ENCODE measurements at places on chromosomes 11 and 22.

DNA sequence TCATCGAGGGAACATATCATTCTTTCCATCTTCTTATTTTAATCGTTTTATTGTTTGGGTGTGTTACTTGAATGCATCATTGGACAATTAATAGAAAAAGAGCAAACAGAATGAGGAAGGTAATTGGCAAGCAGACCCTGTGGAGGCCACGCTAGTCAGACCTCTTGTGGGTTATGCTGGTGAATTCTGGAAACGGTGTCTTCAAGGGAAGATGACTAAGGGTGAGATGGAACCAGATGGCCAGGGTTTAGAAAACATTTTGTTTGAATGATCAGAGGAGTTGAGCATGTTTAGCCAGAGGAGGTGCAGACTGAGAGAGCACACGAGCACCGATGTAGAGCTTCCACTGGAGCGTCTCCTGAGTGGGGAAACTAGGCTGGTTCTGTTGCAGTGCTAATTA lies 8.5 kb downstream of the ST14 start:
- DNase-seq, result no peak

DNA sequence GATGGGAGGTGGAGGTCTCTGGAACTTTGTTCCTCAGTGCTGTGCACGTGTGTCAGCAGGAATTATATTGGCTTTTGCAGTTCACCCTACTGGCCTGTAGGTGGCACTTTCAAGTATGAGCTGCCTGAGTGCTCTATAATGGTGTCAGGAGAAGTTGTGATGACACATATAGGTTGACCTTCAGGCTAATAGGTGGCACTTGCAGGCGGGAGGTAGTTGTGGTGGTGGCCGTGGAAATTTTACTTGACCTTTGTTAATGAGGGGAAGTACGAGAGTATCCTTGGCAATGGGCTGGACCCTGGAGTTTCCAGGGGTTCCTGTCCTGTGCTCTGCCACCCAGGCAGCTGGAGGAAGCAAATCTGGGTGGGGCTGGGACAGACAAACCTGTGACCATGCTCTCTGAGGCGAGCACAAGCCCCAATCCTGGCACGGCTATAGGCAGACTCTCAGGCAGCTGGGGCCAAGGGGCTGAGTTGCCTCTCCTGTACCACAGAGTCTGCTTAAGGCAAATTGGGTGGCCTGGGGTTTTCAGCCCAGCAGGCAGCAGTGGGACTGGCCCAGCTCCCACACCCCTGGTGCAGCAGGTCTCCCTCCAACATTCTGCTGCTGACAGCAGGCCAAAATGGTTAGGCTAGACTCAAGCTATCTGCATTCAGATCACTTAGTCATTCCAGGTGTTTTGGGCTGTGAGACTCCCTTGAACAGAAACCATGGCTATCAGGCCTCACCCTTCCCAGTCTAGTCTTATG lies 147.5 kb upstream of the CTSC start:
- DNase-seq, result no peak

GRCh38 chr11:79626135-79627075 lies 185.6 kb upstream of the TENM4 start:
- no peak for DNase-seq

- DNase-seq, result no peak
Measured at GRCh38 chr11:118846181-118846935, 37.3 kb upstream of the CXCR5 start.

GRCh38 chr11:78156127-78156844 lies 16.9 kb upstream of the ALG8 start:
- no peak for DNase-seq

- DNase-seq, result no peak
Measured at GRCh38 chr11:133832096-133832990, 13.0 kb downstream of the SPATA19 start.
